Spleen (tissue), 13 donors: ENCODE measurements at places on chromosomes 7 and 10. TPM values are rescaled to one million over a fixed set of nuclear protein-coding genes. Genes with fewer than 3 reads are reported as not detected.
A peak's percentile ranks its signal among the peaks of the same experiment; 100 is the strongest.

The RBM20 gene
- 0.55 TPM for total RNA-seq

The PRSS2 gene
- 14.5 TPM for total RNA-seq

The PRF1 gene
- 56.8 TPM for total RNA-seq

The ASIC3 gene
- total RNA-seq: 5.0 TPM

The SAP25 gene
- 28.4 TPM for total RNA-seq

The RBP3 gene
- not detected for total RNA-seq

- no peaks in the 10 kb centered on the region for H3K4me1 ChIP-seq
- no peak overlapping the region for H3K4me3 ChIP-seq
- H3K27me3 ChIP-seq: no peaks in the 10 kb centered on the region
- no peak overlapping the region for H3K27ac ChIP-seq
- DNase-seq: no peak
- H3K36me3 ChIP-seq: no peaks in the 10 kb centered on the region
Observed at GRCh38 chr10:23556727-23557440, 118.0 kb downstream of the OTUD1 start.

GRCh38 chr10:118571123-118571522, 24.3 kb downstream of the PRLHR start:
- peaks cover 5% of the 10 kb centered on the region for H3K4me1 ChIP-seq
- H3K4me3 ChIP-seq: no peak overlapping the region
- no peaks in the 10 kb centered on the region for H3K36me3 ChIP-seq
- H3K27ac ChIP-seq: no peak overlapping the region
- no peak for DNase-seq

DNA sequence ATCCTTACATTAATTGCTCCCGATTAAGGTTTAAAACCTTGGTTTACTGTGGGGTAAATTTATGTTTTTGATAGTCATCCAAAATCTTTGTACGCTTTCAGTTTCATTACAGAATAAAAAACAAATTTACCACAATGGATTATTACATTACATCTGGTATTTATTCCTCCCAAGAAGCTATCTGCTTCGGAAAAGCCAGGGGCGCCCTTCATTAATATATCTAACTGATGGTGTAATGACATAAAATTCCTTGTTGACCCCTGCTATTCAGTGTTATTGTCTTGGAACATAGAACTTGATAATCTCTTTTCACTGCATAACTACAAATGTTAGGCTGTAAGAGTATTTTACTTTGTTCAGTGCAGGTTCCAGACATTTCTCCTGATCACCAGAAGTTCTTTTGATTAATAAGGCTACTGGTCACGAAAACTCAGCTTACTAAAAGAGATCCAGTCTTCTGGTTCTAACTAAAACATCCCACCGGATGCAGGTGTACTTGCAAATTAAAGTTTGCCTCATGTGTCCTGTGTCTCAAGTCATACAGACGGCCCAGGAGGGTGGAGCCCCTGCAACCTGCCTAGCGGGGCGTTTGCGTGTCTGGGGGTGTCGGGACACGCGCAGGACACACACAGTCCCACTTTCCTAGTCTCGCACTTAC, 581 bp upstream of the GLCCI1 start:
- peak overlapping the region; percentile 99 for H3K27ac ChIP-seq
- H3K27me3 ChIP-seq: no peaks in the 10 kb centered on the region
- DNase-seq: no peak

GRCh38 chr10:22832066-22832602, 95.7 kb upstream of the ARMC3 start:
- no peak for DNase-seq
- H3K4me3 ChIP-seq: no peak overlapping the region
- H3K4me1 ChIP-seq: no peaks in the 10 kb centered on the region

- no peak overlapping the region for H3K27ac ChIP-seq
- H3K36me3 ChIP-seq: no peaks in the 10 kb centered on the region
- DNase-seq: no peak
- no peaks in the 10 kb centered on the region for H3K4me1 ChIP-seq
- no peak overlapping the region for H3K4me3 ChIP-seq
Observed at GRCh38 chr7:41994036-41994745, 242.8 kb downstream of the GLI3 start.

GRCh38 chr10:102065561-102066398, 631 bp downstream of the HPS6 start:
- H3K27me3 ChIP-seq: no peaks in the 10 kb centered on the region
- peak overlapping the region; percentile 94 for H3K27ac ChIP-seq
- H3K4me1 ChIP-seq: peaks cover 46% of the 10 kb centered on the region
- no peak for DNase-seq
